Fibroblast of the conjunctiva (primary cell): ENCODE measurements at places on chromosomes 3 and 15.

- peak; percentile 94 for DNase-seq
Observed at GRCh38 chr3:69838217-69838616, 99.0 kb downstream of the MITF start.

- no peak for DNase-seq
Observed at GRCh38 chr3:193014902-193015301, 97.2 kb upstream of the MB21D2 start.

- no peak for DNase-seq
Observed at GRCh38 chr3:74347563-74348268, 266.7 kb downstream of the CNTN3 start.

DNA sequence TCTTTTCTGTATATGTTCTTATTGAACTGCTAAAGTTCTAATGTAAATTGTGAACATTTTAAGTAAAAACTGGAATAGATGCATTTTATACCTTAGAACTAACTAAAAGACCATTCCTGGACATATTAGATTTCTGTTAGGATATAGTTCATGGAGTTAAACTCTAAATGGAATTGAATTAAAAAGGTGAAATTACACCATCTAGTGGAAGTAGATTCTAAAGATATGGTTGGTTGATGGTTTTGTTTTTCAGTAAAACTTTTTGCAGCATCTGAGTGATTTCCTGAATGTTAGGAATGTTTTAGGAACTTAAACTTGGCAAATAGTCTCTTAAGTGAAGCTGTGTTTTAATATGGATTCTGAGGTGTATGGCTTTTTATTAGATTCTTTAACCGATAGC is 96.8 kb downstream of the SLMAP start:
- no peak for DNase-seq

GRCh38 chr3:39587113-39587512 is 119.6 kb downstream of the MOBP start:
- DNase-seq, result no peak
